ENCODE measurements at places on chromosomes 13 and 19. TPM values are rescaled to one million over a fixed set of nuclear protein-coding genes. Genes with fewer than 3 reads are reported as not detected.

DNA sequence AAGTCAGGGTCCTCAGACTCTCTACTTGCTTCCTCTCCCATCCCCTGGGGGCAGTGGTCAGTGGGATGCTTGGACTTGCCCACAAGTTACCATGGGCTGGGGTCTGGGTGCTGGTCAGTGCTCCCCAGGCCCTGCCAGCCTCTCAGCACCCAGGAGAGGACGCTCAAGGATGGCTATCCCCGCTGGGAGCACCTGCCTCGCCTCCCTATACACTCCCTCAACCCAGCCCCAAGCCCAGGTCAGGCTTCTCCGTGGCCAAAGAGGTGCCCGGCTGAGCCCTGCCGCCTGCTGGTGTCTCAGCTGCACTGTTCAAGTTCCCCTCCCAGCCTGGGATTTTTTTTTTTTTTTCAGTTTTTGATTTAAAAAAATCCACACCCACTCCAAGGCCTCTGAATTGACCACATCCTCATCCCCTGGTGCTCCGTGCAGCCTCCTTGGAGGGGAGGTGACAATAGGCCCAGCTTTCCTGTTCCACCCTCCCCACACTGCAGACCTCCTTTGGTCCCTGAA lies 10.8 kb downstream of the F2RL3 start:
- peaks cover 31% of the 10 kb centered on the region for H3K27me3 ChIP-seq
- H3K27ac ChIP-seq, result no peak overlapping the region
- H3K4me3 ChIP-seq, result no peak overlapping the region
- H3K4me1 ChIP-seq, result no peaks in the 10 kb centered on the region
- no peaks in the 10 kb centered on the region for H3K36me3 ChIP-seq

GRCh38 chr19:50819636-50820035 lies 4.0 kb downstream of the KLK1 start:
- peaks cover 58% of the 10 kb centered on the region for H3K27me3 ChIP-seq
- H3K4me1 ChIP-seq, result no peaks in the 10 kb centered on the region
- no peak overlapping the region for H3K27ac ChIP-seq
- H3K36me3 ChIP-seq, result no peaks in the 10 kb centered on the region
- no peak overlapping the region for H3K4me3 ChIP-seq

Gene CHAF1A
- total RNA-seq, result 84.0 TPM

DNA sequence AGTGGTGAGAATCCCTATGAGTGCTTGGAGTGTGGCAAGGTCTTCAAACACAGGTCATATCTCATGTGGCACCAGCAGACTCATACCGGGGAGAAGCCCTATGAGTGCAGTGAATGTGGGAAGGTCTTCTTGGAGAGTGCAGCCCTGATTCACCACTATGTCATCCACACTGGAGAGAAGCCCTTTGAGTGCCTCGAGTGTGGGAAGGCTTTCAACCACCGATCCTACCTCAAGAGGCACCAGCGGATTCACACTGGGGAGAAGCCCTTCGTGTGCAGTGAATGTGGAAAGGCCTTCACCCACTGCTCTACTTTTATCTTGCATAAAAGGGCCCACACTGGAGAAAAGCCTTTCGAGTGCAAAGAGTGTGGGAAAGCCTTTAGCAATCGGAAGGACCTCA lies 18.7 kb upstream of the AURKC start:
- no peak overlapping the region for H3K27ac ChIP-seq
- H3K27me3 ChIP-seq, result no peaks in the 10 kb centered on the region

GRCh38 chr13:69296130-69296529 lies 811.5 kb upstream of the ATXN8OS start:
- H3K36me3 ChIP-seq, result no peaks in the 10 kb centered on the region
- no peak for DNase-seq
- no peaks in the 10 kb centered on the region for H3K4me1 ChIP-seq
- no peaks in the 10 kb centered on the region for H3K27me3 ChIP-seq
